Lower leg skin (tissue), 4 donors: ENCODE measurements at places on chromosomes 2 and 18. TPM values are rescaled to one million over a fixed set of nuclear protein-coding genes. Genes with fewer than 3 reads are reported as not detected.

Gene GNAL
- 15.9 TPM for total RNA-seq

Gene SLC5A7
- not detected for total RNA-seq

Gene CAVIN2
- total RNA-seq, result 18.8 TPM

Gene IL36A
- total RNA-seq, result not detected

Gene ZNF397
- total RNA-seq, result 13.2 TPM

DNA sequence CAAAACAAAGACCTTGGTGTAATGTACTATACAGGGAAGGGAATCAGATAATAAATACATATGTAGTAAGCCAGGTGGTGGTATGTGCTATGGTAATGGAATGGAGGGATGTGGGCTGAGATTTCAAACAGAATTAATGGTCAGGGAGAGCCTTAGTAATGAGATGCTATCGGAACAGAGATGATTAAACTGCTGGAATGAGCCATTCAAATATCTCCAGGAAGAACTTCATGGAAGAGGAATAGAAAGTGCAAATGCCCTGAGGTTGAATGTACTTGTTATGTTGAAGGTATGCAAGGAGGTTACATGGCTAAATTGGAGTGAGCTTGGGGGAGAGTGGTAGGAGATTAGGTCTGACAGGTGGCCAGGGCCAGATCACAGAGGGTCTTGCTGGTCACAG lies 5.1 kb downstream of the SERPINB11 start:
- no peak for DNase-seq

GRCh38 chr2:138559641-138560040 lies 58.1 kb downstream of the SPOPL start:
- no peak for DNase-seq

GRCh38 chr2:238938401-238939055 lies 90.6 kb downstream of the TWIST2 start:
- DNase-seq, result peak; percentile 88

DNA sequence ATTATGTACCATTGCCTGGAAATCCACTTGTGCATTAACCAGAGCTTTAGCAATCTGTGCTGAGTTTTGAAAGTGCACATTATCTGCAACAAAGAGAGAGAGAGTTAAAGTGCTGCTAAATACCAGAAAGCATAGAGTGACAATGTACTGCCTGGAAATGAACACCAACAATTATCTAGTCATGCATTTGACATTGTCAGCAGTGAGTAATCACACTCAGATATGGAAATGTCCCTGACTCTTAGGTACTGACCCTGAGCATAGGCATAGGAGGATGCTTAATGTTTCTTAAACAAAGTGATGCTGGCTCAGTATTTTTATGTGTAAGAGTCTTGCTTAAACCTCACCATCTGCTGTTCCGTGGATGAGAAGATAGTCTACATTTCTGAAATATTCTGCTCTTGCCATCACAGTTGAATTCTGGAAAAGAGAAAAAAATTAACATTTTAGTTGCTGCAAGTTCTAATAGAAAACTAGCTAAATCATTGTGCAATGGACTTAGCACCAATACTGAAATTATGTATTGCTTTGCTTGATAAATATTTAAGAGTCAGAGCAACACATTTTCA lies 20.8 kb upstream of the GCG start:
- DNase-seq, result no peak

- DNase-seq, result no peak
These were observed 862 bp upstream of the TMEM177 start for GRCh38 chr2:119678021-119678656.

- DNase-seq, result peak; percentile 64
These were observed 515.4 kb upstream of the RAB6C start for GRCh38 chr2:129464036-129464435.

- no peak for DNase-seq
These were observed 36.6 kb downstream of the GPR155 start for GRCh38 chr2:174450021-174450816.

DNA sequence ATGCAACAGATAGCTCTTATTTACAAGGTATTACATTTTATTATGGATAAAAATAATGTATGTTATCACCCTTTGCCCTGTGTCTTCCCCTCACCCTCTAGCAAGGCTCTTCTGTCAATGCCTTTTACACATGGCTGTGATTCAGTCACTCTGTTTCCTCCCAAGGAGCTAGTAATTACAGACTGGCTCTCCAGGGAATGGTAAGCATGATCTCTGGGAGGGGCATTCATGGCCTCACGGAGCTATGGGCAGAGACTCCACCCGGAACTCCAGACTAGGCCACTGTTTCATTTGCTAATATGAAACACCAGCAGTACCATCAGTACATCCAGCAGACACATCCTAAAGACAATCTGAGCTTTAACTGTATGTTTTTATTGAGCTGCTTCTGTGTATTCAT lies 410.9 kb upstream of the CYRIA start:
- DNase-seq, result no peak

- no peak for DNase-seq
These were observed 5.0 kb downstream of the SFTPB start for GRCh38 chr2:85662899-85663593.

DNA sequence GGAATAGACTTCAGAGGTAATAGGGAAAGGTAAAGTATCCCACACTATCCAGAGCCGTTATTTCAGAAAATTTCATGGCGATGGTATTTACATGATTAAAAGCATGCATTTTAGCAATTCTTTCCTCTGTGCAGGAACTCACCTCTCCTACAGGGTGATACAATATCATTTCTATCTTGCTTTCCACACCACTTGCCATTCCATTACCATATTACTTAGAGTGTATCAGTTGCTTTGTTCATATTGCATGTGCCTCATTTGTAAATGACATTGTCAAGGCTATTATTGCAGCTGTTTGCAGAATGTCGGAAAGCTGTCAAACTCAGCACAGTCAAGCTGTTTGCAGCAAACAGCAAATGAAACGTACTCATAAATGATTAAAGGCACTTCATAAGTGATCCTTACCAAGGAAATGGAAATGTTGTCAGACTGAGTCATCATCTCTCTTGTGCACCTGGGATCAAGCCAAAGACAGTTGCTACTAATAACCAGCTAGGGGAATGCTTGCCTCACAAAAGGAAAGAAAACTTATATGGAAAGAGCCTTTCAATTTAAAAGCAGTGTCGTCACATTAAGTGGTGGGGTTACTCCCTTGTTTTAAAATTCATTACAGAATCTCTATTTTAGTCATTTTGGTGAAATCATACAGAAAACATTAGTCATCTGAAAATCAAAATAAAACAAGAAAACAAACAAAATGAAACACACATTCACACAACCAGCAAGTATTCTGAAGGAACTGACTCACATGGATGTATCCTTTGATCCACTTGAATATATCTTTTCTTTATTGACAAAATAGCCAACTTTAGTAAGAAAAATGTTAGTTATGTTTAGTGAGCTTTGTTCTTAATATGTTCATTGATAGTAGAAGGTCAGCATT lies 1064.1 kb upstream of the CNTNAP5 start:
- DNase-seq, result no peak

GRCh38 chr2:231632559-231633142 lies 40.0 kb downstream of the TEX44 start:
- no peak for DNase-seq

DNA sequence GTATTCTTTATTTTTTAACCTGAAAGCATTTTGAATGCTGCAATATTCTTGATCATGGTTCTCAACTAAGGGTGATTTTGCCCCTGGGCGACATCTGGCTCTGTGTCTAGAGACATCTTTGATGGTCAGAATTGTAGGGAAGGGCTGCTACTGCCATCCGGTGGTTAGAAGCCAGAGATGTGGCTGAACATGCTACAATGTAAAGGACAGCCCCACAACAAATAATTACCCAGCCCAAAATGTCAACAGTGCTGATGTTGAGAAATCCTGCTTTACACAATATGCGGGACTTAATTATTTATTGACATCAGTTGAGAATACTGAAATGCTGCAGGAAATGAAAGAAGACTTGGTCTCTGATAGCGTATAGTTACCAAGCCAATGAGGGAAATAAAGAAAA lies 37.5 kb upstream of the SERPINB2 start:
- no peak for DNase-seq

DNA sequence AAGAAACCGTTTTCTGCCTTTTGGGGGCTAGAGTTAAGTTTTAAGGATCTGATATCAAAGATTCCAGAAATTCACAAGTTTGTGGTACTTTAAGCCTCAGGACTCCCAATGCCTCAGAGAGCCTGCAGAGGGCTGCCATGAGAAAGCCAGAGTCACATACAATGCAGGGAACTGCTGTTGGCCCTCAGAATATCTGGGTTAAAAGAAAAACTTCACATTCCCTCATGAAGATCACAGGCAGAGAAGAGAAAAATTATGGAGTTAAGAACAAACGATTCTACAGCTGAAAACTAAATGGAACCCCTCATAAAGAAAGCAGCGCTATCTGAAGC lies 39.5 kb downstream of the HDAC4 start:
- DNase-seq, result no peak

DNA sequence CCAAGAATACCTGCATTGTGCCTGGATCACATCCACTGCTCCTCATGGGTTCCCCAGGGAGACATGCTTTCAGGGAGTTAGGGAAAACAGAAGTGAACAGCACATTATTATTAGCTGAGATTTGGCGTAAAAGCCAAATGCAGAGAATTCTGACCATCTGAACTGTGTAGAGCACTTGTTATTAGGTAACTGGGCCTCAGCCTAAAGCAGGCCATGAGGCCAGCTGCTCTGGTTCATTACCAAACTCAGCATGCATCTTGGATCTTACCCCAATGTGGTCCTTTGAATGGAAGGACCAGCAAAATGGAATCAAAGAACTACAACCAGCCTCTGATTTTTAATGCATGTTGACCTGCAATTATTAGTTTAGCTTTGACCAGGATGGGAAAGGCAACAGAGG lies 322.3 kb downstream of the KCNS3 start:
- no peak for DNase-seq

DNA sequence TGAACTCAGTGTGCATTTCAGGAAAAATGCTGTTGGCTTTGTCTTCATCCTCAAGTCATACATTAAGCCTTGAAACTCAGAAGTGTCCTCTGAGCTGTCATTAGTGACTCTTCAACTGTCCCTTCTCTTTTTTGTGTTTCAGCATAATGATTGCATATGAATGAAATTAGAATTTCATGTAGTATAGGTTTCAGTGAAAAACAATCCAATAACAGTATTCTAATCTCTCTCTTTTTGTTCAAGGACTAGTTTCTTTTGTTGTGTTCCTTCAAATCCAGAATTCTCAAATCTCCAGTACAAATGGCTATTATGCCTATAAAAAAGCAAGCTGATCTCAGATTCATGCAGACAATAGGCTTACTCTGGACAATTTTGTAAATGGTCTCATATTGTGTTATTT lies 133.5 kb downstream of the QPCT start:
- no peak for DNase-seq

- DNase-seq, result peak; percentile 56
These were observed 572 bp upstream of the ZNF516 start for GRCh38 chr18:76495435-76496193.

DNA sequence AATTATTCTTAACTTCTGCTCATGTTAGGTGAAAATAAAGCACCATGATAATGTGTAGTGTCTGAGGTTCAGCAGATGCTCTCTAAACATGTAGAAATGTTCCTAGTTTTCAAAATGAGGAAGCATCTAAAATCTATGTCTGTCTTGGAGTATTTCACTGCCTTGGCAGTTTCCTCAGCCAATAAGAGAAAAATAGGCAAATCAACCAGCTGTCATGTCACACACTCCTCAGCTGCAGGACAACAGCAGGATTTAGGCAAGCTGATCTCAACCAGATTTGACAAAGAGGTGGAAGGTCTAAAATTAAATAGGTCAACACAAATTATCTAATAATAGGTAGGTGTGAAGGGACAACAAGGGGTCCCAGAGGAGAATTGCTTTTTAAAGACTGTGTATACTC lies 164.1 kb upstream of the BOD1L2 start:
- DNase-seq, result no peak

GRCh38 chr2:236745420-236746210 lies 176.0 kb downstream of the ACKR3 start:
- DNase-seq, result peak; percentile 49

DNA sequence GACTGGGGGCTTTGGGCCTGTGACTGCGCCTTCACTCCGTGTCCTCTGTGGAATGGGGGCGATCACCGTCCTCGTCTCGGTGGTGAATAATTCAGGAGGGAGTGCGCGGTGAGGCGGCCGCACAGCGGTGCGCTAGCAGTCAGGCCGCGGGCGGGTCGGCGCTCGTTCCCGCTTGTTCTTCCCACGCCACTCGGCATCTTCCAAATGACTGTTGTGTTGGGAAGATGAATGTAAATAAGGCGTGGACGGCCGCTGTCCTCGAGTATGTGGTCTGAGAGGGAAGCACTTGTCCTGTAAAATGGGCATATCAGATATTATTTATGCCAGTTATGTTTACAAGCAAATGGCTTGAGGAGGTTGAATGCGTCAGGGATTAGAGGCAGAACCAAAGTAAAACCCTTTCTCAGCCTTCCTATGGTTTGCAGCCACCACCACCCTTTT lies 608 bp upstream of the VPS4B start:
- DNase-seq, result no peak
